GM12892 (cell line): ENCODE measurements at places on chromosomes 16 and 17.
A peak's percentile ranks its signal among the peaks of the same experiment; 100 is the strongest.

DNA sequence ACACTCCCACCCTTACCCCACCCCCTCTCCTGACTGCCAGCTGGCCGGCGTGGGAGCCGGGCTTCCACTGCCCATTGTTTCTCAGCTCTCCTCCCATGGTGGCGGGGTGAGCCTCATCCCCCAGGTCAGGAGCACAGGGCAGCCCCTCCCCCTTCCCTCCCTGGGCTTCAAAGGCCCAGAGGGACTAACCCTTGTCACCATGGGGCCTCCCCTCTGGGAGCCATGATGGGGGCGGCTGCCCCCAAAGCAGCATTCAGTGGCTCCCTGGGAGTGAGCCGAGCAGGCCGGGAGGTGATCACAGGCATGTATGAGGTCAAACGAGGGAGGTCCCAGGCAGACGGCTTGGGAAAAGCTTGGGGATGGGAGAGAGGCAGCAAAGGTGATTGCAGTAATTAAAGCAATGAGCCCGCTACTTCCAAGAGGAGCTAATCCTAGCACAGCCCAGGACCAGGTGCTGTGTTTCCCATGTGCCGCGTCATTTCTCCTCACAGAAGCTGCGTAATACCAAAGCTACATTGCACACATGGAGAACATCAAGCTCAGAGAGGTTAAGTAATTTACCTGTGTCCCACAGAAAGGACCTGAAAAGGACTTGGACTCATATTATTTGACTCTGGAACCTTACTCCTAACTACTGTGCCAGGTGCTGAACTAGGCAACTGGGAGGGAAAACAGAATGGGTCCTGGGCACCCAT, 24.5 kb downstream of the CDK5RAP3 start:
- DNase-seq = no peak

DNA sequence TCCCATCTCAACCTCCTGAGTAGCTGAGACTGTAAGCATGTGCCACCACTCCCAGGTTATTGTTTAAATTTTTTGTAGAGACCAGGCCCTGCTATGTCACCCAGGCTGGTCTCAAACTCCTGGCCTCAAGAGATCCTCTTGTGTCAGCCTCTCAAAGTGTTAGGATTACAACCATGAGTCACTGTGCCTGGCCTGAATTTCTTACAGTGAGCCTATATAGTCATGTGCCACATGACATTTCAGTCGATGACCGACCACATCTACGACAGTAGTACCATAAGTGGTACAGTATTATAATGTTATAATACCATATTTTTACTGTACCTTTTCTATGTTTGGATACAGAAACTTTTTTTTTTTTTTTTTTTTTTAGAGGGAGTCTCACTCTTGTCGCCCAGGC, 195.3 kb downstream of the STX8 start:
- DNase-seq = no peak

DNA sequence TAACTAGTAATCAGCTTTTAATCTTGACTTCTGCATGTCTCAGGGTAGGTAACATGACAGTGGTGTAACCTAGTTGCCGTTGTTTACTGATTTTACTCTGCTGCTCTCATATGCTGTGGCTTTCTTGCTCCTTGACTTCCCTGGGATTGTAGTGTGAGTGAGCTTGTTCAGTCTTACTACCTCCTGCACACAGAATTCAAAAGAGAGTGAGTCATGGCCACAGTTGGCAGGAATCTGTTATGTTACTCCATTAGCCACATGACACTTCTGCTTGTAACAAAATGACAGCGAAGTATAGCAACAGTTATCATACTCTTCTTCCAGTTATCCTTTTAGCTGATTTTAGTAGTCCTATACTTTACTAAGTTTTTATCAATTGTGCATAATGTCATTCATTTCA, 18.8 kb downstream of the TNRC6A start:
- DNase-seq = no peak

DNA sequence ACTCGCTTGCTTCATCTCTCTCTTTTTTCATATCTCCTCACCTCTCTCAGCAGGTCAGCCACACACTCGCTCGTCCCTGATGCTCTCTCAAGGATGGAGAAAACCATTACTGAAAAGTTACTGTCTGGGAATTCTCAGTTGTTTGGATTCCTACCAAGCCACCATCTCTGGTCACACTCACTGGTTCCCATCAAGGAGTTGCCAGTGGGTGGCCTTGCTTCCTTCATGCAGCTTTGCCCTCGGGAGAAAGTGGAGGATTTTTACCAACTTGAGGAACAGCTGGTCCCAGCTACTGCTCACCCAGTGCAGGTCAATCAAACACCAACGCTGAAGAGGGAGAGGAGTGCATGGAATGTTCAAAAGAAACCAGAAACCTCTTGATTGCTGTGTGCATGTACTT, 25.3 kb downstream of the MEOX1 start:
- DNase-seq = no peak

DNA sequence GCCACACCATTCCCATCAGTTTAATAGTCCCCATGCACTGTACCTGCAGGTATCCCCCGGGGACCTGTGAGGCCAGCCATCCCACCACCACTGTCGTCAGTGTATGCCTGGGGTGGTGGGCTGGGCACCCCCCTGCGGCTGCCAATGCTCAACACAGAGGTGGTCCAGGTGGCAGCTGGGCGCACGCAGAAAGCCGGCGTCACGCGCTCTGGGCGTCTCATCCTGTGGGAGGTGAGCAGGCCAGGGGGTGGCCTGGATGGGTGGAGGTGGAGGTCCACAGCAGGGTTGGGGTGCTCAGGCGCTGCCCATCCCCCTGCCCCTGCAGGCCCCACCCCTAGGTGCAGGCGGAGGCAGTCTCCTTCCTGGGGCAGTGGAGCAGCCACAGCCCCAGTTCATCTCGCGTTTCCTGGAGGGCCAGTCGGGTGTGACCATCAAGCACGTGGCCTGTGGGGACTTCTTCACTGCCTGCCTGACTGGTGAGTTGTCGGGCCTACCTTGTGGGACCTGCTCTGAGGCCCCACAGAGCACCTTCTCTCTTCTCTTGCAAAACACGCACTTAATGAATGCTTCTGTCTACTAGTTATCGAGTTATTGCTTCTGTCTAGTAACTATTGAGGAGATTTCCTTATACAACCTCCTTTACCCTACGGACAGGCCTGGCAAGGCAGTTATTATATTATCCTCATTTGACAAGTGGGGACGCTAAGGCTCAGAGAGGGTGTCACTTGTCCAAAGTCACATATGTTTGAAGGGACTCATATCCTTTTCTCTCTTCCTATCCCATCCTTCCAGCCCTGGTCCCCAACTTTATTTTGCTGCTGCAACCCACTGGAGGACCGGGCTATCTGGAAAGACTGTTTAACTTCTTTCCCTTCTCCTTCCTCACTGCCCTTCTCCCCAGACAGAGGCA, 5.8 kb upstream of the TRAF4 start:
- DNase-seq = peak; percentile 88

DNA sequence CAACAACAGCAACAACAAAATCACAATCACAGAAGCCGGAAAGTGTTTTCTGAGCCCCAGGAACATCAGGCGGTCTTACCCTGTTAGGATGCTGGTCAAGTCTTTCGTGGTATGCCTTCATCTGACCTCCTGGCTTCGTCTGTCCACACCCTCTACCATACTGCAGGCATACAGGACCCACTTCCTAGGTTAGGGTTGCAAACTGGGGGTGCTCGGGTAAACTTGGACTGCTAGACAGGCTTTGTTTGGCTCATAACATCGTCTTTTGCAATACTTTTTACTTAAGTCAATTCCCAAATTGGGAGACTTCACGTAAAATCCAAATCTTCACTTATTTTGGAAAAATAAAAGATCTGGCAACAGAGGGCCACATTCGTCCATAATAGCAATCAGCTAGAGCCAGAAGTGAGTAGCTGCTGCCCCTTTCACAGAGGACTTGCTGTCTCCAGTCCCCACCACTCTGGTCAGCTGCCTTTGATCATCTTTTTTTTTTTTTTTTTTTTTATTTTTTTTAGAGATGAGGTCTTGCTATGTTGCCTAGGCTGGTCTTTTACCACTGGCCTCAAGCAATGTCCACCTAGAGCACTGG, 30.0 kb downstream of the CHD9 start:
- DNase-seq = no peak

DNA sequence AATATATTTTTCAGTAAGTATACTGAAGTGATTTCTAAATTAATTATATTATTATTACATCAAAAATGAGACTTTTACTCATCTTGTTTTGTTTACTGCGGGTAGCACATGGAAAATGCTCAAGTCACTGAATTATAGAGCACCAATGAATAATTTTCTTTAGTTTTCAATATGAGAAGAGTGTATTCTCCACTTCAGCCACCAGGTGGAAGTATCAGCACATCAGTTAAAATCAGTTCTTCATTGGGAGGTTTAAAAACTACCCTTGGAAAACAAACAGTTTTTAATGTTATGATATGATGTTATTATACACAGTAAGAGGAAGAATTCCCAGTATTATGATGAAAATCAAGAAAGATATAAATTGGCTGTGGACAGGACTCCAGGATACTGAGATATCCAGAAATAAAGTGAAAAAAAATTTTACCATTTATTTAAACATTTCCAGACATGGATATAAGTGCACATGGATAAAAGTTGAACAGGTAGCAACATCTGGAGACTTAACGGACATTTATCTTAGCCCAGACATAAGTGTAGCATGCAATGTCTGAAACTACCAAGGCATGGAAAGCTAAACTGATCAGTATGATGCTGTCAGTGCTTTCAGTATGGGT, 467.3 kb downstream of the KCNJ2 start:
- DNase-seq = no peak

GRCh38 chr17:48322060-48322459, 108.0 kb downstream of the SKAP1 start:
- DNase-seq = no peak

- no peak for DNase-seq
Measured at GRCh38 chr16:53048139-53048915, 4.4 kb downstream of the CHD9NB start.

DNA sequence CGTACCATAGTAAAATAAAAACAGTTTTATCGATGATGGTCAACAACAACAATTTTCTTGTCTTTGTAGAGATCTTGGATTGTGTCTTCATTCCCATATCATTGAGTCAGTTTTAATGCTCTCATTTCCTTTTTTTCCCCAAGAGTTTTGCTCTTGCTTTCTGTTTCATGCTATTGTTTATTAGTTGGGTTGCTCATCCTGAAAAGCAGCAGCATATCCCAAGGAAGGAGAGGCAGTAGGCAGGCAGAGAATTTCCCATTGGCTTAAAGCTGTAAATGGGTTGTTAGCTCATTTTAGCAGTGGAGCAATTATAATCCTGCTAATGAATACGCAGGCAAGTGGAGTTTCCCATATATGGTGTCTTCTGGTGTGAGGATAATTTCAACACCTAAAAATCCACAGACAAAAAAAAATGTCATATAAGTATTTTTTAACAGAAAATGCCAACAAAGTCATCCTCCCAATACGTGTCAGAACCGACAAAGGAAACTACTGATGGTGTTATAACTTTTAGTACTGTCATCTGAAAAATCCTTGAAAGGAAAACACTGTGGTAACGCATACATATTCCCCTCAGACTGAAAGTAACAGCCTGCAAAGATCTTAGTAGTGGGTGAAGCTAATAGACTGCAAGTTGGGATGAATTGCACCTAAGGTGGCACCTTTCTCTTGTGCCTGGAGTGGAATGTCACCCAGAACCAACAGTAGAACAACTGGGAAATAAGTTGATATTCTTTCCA, 218.3 kb downstream of the FTO start:
- DNase-seq = no peak

DNA sequence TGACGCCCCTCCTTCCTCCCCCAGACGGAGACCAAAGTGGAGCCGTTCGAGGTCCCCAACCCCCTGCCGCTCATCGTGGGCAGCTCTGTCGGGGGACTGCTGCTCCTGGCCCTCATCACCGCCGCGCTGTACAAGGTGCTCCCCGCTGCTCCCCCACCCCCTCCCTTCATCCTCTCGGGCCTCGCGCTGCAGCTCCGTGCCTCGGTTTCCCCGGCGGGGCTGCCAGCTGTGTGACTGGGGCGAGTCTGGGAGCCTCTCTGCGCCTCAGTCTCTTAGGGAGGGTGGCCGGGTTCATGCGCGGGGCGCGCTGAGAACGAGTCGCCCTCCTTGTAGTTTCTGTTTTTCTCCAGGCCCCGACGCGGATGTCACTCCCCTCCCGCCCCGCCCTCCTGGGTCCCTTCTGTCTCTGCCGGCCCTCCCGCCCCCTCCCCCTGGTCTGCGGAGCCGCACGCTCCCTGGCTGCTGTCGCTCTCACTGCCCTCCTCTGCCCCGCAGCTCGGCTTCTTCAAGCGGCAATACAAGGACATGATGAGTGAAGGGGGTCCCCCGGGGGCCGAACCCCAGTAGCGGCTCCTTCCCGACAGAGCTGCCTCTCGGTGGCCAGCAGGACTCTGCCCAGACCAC, 23.7 kb upstream of the ITGAX start:
- no peak for DNase-seq

- DNase-seq = no peak
Measured at GRCh38 chr17:33013596-33014375, 22.1 kb downstream of the SPACA3 start.

DNA sequence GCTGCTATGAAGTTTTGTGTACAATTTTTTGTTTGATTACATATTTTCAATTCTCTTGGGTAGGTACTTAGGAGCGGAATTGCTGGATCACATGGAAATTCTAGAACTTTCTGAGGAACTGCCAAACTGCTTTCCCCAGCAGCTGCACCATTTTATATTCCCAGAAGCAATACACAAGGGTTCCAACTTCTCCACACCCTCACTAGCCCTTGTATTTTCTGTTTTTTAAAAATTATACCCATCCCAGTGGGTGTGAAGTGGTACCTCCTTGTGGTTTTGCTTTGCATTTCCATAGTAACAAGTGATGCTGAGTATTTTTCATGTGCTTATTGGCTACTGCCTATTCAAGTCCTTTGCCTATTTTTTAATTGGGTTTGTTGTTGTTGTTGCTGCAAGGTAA, 20.9 kb downstream of the NACA2 start:
- DNase-seq = no peak

GRCh38 chr16:23564575-23565363, 7.2 kb downstream of the UBFD1 start:
- no peak for DNase-seq

DNA sequence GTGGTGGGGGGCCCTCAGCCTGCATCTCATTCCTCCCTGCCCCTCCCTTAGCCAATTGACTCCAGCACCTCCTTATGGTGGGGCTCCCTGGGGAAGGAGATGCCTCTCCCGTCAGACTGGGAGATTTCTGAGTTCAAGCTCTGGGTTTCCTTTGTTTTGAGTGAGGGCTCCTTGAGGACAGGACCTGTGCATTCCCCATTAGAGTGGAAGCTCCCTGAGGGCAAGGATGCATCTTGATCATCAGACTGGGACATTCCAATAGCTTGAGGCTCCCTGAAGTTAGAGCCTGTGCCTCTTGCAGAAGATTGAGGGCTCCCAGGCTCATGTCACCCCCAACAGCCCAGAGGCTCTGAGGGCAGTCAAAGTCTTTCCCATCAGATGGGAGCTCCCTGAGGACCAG, 23.6 kb downstream of the TNS4 start:
- DNase-seq = no peak

GRCh38 chr17:69800870-69801269, 274.2 kb upstream of the KCNJ16 start:
- DNase-seq = no peak
